Non-pigmented ciliary epithelial cell (primary cell): ENCODE measurements at places on chromosomes 1 and 21.

DNA sequence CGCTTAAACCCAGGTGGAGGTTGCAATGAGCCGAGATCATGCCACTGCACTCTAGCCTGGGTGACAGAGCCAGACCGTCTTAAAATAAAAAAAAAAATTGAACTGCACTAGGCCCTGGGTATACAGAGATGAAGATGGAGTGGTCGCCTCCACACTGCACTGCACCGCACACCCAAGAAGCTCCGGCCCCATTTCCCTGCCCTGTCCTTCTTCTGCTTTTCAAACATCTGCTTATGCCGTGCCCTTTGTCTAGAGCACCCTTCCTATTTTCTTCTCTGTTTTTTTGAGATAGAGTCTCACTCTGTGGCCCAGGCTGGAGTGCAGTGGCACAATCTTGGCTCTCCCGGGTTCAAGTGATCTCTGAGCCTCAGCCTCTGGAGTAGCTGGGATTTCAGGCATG lies 17.4 kb downstream of the IQGAP3 start:
- DNase-seq: no peak

DNA sequence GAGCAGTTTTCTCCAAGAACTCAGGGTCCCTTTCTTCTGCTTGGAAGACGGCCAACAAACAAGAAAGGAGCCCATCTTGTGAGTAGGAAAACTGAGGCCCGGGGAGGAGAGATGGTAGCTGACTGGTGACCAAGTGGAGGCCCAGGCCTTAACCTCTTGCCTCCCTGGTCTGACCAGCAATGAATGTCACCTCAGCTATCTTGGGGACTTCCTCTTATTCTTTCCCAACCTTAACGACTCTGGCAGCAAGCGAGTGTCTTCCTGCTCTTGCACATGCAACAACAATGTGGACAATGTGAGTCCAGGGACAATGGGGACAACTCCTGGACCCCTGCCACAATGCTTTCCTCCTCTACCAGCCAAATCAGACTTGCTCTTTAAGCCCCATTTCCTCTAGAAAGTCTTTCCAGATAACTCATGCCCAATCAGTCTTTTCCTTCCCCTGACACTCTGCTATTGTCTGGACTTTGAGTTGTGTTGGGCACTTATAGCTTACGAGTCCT lies 12.6 kb downstream of the HSPG2 start:
- DNase-seq: no peak

DNA sequence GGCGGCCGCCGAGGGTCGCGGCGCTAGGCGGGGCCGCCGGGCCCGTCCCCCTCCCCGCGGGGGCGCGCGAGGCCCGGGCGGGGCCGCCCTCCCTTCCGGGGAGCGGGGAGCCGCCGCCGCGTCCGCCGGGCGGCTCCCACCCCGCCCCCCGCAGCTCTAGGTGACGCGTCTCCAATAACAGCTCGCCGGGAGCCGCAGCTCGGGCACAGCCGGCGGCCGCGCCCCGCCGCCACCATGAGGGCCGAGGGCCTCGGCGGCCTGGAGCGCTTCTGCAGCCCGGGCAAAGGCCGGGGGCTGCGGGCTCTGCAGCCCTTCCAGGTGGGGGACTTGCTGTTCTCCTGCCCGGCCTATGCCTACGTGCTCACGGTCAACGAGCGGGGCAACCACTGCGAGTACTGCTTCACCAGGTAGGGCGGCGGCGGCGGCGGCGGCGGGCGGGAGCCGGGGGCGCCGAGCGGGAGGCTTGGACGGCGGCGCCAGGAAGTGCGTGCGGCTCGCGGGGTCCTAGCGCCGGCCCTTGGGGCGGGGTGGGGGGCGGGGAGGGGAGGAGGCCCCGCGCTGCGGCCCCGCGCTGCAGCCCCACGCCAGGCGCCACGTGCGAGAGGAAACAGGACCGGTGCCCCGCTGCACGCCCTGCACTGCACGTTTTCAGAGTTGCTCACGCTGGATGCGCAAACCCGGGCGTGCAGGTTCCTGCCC lies at the start of gene SMYD2:
TSS of gene SMYD2 (plus strand) at position 139 of the 699 bp plus-strand sequence. CDS start at position 235, 96 bp downstream.
- DNase-seq: no peak

- DNase-seq: peak; percentile 98
Measured at GRCh38 chr1:164748253-164748899, 189.4 kb downstream of the PBX1 start.

GRCh38 chr1:152165286-152166077 lies 6.5 kb upstream of the RPTN start:
- DNase-seq: no peak

DNA sequence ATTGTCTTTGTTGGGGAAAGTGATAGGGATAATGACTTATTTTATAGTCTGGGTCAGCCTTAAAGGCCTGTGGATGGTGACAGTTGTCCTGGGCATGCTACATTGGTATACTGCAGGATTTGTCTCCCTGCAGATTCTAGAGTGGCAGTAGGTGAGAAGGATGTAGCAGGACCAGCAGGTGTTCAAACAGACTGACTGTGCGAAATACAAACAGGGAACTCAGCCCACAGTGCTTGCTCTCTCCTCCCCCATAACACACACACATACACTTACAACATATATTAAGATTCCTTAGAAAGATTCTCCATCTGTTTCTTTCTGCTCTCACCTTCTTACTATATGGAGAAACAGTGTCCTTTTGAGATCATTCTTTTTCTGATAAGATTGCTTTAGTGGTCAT lies 6.9 kb downstream of the PDE4B start:
- no peak for DNase-seq

DNA sequence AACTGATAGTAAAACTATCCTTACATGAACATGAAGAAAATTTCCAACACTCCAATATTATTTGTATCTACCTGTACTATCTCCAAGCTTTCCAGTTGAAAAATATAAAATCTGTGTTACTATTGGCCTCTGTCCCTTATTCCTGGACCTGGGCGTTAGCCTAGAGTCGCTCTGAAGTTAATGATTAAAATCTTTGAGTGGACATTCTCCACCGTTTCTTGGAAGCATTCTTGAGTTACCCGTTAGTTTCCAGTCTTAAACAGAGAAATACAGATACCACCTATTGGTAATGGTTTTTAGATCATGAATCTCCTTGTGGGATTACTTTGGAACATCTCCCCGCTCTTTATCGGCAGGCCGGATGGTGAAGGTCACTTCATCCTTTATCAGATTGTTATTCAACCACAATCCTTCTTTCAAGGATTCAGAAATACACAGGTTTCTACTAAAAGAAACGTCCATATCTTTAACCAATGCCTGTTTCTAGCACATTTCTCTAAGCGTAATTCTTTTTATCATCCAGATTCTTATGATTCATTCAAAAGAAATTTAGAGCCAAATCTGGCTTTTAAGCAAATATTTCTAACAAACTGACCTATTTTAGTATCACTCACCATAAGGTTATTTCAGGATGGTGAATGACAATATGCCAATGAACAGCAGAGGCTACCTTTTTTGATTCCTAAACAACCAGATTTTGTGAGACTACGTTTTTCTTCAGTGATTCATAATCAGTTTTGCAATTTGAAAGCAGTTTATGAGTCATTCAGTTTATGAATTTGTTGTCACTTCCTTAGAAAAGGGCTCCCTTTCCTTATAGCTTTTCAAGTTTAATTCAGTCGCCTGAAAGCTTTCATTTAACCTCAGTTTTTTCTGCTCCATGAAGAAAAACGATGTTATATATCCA lies 70.2 kb upstream of the ERRFI1 start:
- peak; percentile 77 for DNase-seq

GRCh38 chr1:51439895-51440294 lies 79.2 kb downstream of the EPS15 start:
- DNase-seq: no peak

DNA sequence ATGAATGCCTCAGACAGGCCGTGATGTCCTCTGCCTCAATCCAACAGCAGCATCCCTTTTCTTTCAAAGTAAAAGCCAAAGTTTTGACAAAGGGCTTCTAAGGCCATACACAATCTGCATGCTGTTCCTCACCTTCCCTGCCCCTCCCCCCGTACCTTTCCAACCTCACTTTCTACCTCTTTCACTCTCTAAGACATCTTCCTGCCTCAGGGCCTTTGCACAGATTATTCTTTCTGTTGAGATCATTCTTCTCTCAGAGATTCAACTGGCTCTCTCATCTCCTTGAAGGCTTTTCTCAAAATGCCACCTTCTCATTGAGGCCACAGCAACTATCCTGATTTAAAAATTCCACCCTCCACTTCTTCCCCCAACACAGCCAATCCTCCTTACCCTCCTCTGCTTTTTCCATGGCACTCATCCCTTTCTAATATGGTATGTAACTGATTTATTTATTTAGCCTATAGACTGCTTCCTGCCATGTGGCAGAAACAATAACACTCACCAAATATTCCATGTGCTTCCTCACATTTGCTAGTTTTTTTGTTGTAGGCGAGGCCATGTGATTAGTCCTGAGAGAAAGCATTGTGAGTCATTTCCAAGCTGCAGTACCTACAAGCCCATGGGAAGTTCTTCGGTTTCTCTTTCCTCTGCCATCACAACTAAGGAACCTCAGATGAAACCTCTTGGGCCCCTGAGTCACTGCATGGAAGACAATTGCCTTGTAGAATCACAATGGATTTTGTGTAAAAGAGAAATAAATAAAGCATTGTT lies 58.7 kb upstream of the GADD45A start:
- peak; percentile 76 for DNase-seq

GRCh38 chr1:41498804-41499203 lies 14.3 kb upstream of the EDN2 start:
- DNase-seq: no peak

DNA sequence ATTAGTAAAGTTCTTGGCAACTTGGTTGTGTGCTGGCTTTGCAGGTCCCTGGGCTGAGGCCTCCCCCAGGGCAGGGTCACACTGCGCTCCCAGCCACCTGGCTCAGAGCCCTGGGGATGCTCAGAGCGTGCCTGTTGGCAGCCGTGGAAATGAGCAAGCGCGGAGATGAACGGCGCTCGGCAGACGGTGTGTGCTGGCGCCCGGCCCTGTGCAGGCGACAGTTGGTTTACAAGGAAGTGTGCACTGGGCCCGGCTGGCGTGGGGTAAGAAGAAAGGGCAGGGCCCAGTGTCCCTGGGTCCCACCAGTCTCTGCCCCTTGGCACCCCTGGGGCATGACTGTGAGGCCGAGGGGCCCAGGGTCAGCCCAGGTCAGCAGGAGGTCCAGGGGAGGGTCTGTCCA lies 25.7 kb upstream of the PEX10 start:
- no peak for DNase-seq

- DNase-seq: no peak
Measured at GRCh38 chr1:211975152-211975941, 60.0 kb downstream of the INTS7 start.

- no peak for DNase-seq
Measured at GRCh38 chr1:157600236-157600635, 2.4 kb upstream of the FCRL4 start.
